H9 (cell line): ENCODE measurements at places on chromosomes 16 and 17.
A peak's percentile ranks its signal among the peaks of the same experiment; 100 is the strongest.

GRCh38 chr16:54939510-54940278 lies 9.0 kb downstream of the IRX5 start:
- peak overlapping the region; percentile 80 for H3K4me3 ChIP-seq
- peaks cover 67% of the 10 kb centered on the region for H3K27me3 ChIP-seq
- peak; percentile 66 for DNase-seq
- no peaks in the 10 kb centered on the region for H3K36me3 ChIP-seq

DNA sequence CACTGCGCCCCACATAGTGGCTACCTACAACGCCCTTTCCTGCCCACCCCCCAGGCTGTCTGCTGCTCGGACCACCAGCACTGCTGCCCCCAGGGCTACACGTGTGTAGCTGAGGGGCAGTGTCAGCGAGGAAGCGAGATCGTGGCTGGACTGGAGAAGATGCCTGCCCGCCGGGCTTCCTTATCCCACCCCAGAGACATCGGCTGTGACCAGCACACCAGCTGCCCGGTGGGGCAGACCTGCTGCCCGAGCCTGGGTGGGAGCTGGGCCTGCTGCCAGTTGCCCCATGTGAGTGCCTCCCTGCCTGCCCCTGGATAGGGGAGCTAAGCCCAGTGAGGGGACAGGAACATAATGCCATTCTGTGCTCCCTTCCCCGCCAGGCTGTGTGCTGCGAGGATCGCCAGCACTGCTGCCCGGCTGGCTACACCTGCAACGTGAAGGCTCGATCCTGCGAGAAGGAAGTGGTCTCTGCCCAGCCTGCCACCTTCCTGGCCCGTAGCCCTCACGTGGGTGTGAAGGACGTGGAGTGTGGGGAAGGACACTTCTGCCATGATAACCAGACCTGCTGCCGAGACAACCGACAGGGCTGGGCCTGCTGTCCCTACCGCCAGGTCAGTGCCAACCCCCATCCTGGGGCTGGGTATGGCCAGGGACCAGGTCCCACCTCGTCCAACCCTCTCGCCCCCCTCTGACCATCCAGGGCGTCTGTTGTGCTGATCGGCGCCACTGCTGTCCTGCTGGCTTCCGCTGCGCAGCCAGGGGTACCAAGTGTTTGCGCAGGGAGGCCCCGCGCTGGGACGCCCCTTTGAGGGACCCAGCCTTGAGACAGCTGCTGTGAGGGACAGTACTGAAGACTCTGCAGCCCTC lies 7.1 kb downstream of the GRN start:
- H3K27ac ChIP-seq = no peak overlapping the region
- H3K27me3 ChIP-seq = no peaks in the 10 kb centered on the region
- peaks cover 17% of the 10 kb centered on the region for H3K36me3 ChIP-seq

DNA sequence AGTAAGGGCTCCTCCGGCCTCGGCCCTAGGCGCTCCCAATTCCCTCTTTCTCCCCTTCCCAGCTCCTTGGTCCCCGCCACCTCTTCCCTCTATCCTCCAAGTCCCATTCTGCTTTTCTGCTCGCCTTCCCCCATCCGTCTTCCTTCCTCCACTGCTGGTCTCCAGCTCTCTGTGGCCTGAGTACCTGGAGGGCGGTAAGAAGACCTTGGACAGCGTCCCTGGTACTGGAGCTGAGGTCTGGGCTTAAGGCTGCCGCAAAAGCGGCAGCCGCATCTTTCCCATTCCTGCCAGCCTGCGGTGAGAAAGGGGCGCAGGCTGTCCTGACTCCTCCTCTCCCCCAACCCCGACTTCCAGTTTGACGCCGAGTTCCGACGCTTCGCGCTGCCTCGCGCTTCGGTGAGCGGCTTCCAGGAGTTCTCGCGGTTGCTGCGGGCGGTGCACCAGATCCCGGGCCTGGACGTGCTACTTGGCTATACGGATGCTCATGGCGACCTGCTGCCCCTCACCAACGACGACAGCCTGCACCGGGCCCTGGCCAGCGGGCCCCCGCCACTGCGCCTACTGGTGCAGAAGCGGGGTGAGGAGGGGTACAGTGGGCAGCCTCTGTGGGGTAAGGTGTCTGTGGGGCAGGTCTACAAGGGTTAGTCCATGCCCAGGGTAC lies 471 bp downstream of the PARD6A start:
- no peaks in the 10 kb centered on the region for H3K27me3 ChIP-seq
- no peaks in the 10 kb centered on the region for H3K4me1 ChIP-seq
- H3K27ac ChIP-seq = no peak overlapping the region
- peak overlapping the region; percentile 85 for H3K4me3 ChIP-seq

GRCh38 chr17:69643686-69644085 lies 229.2 kb downstream of the MAP2K6 start:
- H3K36me3 ChIP-seq = no peaks in the 10 kb centered on the region
- no peak overlapping the region for H3K27ac ChIP-seq
- H3K27me3 ChIP-seq = no peaks in the 10 kb centered on the region
- no peak overlapping the region for H3K4me3 ChIP-seq
- no peaks in the 10 kb centered on the region for H3K4me1 ChIP-seq
- no peak for DNase-seq

GRCh38 chr17:236641-237405 lies 55.4 kb upstream of the DOC2B start:
- H3K4me1 ChIP-seq = peaks cover 7% of the 10 kb centered on the region; the same call in 1 of the 2 replicates
- H3K27me3 ChIP-seq = no peaks in the 10 kb centered on the region

DNA sequence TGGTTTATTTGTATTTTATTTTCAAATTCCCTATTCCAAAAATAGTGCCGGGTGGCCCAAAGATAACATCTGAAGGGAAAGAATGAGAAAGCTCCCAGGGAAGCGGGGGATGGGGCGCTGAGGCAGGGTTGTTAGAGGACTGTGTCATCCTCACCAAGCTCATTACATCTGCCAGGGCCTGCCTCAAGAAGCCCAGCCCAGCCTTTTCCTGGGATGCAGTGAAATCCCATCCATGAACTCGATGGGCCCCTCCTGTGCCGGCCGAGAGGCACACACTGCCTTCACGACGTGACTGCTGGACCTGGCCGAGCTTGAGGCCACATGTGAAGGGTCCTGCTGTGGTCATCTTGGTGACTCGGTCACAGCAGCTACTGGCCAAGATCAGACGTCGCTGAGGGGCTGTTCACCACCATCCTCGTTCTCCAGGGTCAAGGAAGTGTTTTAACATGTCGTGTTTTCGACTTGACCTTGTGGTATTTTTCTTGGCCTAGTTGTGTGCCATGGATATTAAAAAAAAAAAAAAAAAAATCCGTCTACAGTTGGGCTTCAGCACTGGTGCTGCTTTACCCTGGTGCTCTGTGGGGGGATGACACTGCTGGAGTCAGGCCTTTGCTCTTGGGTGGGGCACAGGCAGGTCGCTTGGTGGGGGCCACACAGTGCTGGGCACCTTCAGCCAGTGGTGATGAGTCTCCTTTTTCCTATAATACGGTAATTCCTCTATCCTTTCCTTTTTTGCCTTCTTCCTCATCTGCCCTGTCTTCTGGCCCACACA lies 4.9 kb downstream of the TIMM22 start:
- H3K27me3 ChIP-seq = no peaks in the 10 kb centered on the region
- peaks cover 53% of the 10 kb centered on the region for H3K36me3 ChIP-seq
- H3K27ac ChIP-seq = no peak overlapping the region
- no peak overlapping the region for H3K4me3 ChIP-seq

DNA sequence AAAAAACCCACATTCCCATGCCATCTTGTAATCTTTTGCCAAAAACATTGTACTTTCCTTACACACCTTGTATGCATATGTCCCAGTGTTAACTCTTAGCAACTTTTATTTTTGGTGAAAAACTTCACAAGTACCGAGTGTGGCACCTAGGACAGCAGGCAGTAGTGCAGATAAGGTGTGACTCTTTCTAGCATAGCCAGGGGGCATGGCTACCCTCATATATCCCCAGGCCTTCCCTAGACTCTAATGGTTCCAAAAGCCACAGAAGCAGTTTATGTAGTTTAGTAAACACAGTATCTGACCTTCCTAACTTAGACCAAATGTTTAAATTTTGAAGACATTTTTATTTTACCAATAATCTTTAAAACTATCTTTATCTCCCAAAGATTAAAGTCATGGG lies 20.5 kb upstream of the MILR1 start:
- H3K27ac ChIP-seq = no peak overlapping the region
- peaks cover 11% of the 10 kb centered on the region for H3K36me3 ChIP-seq
- DNase-seq = no peak
- no peaks in the 10 kb centered on the region for H3K27me3 ChIP-seq

- H3K36me3 ChIP-seq = peaks cover 2% of the 10 kb centered on the region; the same call in 1 of the 2 replicates
- 0 out of 2 replicates have a peak, but pooled peaks cover 3% of the 10 kb centered on the region for H3K4me1 ChIP-seq
- peak overlapping the region; percentile 93 for H3K4me3 ChIP-seq
- no peak overlapping the region for H3K27ac ChIP-seq
Measured at GRCh38 chr16:31508706-31509195, 560 bp upstream of the RUSF1 start.

DNA sequence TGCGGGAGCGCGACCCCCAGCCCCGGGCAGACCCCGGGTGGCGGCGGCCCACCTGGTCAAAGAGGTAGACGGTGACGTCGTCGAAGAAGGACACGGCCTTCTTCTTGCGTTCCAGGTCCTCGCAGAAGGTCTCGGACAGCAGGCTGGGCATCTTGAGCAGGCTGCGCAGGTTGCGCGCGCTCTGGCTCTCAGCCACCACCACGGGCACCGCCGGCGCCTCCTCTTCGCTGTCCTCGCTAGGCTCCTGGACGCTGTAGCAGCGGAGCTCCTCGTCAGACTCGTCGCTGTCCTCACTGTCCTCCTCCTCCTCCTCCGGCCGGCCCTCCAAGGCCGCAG lies 45.2 kb upstream of the PVALEF start:
- no peak for DNase-seq
- H3K27ac ChIP-seq = no peak overlapping the region
- no peaks in the 10 kb centered on the region for H3K4me1 ChIP-seq
- H3K27me3 ChIP-seq = no peaks in the 10 kb centered on the region
- no peak overlapping the region for H3K4me3 ChIP-seq

- H3K4me3 ChIP-seq = no peak overlapping the region
- no peaks in the 10 kb centered on the region for H3K27me3 ChIP-seq
- DNase-seq = no peak
- peaks cover 3% of the 10 kb centered on the region; the same call in 1 of the 2 replicates for H3K36me3 ChIP-seq
- no peaks in the 10 kb centered on the region for H3K4me1 ChIP-seq
- no peak overlapping the region for H3K27ac ChIP-seq
Measured at GRCh38 chr16:86481607-86482006, 28.7 kb upstream of the FOXF1 start.

DNA sequence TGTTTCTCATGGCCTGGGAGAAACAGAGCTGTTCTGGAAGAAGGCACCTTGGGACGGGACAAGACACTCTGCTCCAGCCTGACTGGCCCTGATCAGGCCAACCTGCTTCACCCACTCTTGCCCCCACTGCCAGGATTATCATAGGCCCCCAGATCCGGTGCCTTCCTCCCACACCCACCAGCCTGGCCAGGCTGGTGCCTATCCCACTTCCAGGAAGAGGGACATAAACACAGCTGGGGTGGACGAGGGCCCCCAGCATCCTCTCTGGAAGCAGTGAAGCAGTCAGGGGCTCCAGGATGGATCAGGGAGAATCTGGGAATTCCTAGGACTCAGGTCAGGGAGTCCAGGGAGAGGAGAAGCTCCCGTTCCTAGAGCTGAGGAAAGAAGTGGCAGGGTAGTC lies 16.9 kb upstream of the ITGA3 start:
- H3K4me3 ChIP-seq = no peak overlapping the region
- no peak overlapping the region for H3K27ac ChIP-seq
- DNase-seq = no peak
- no peaks in the 10 kb centered on the region; the same call in 1 of the 2 replicates for H3K4me1 ChIP-seq
- no peaks in the 10 kb centered on the region for H3K36me3 ChIP-seq

- H3K4me1 ChIP-seq = peaks cover 4% of the 10 kb centered on the region; the same call in 1 of the 2 replicates
- DNase-seq = peak; percentile 78
- H3K27ac ChIP-seq = no peak overlapping the region
Measured at GRCh38 chr17:4950075-4950745, 709 bp upstream of the ENO3 start.

DNA sequence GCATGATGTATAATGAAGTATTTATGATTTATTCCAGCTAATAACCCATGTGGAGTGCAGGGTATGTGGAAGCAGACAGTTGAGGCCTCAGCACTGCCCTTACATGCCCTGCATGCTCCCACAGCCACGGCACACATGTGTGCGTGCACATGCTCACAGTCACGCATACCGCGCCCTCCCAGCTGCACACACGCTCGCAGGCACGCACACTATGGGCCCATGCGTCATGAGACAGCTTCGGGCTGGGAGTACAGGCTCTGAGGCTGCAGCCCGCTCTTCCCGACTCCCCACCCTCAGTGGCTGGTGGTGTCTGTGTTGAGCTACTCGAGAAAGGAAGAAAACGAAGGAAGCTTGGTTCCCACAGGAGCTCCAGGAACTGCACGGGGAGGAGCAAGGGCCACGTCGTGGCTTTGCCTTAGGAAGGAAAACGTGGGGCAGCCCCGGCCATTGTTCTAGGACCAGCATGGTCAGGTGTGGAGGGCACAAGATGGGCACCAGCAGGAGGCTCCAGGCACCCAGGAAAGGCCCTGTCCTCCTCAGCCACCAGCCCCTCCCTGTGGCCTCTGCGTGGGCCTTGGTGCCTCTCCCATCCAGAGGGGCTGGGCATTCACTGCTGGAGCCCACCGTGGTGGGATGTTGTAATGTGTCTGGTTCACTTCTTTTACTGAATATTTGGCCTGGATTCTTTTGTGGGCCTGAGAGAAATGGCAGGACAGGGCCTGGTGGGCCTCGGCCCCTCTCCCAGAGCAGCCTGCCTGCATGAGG lies 27.5 kb upstream of the CDH15 start:
- no peak for DNase-seq
- peaks cover 19% of the 10 kb centered on the region for H3K36me3 ChIP-seq
- H3K27ac ChIP-seq = no peak overlapping the region
- H3K4me1 ChIP-seq = no peaks in the 10 kb centered on the region
- no peaks in the 10 kb centered on the region for H3K27me3 ChIP-seq
- H3K4me3 ChIP-seq = no peak overlapping the region

DNA sequence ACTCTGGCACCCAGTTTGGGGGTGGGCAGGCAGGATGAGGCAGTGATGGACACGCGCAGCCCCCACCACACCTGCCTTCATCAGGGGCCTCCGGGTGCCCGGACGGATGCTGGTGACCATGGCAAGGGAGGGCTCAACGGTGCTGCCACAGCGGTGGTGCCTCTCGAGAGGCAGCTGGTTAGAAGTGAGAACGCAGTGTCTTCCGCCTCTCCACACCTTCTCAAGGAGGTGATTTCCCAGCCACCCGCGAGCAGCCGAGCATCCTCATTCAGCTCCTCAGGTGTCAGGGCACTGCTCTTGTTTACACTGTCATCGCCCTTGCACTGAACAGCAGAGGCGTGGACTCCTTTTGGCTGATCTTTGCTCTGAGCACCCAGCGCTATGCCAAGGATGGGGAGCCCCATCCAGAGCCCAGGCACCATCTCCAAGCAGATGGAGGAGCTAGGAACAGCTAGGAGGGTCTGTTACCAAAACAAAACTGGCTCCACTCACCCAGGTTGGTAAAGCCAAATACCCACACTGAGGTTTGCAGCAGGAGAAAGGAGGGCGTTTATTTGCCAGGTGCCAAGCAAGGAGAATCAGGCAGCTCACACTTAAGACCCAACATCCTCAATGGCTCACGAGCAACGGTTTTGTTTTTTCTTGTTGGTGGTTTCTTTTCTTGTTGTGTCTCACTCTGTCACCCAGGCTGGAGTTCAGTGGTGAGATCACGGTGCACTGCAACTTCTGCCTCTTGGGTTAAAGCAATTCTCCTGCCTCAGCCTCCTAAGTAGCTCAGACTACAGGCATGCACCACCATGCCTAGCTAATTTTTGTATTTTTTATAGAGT lies 174.3 kb upstream of the TNRC6C start:
- H3K4me3 ChIP-seq = no peak overlapping the region
- H3K27ac ChIP-seq = no peak overlapping the region
- peaks cover 22% of the 10 kb centered on the region; the same call in 1 of the 2 replicates for H3K4me1 ChIP-seq
- H3K27me3 ChIP-seq = peaks cover 71% of the 10 kb centered on the region; the same call in 1 of the 2 replicates
